LNCaP clone FGC (cell line): ENCODE measurements at places on chromosomes 1 and 21.

GRCh38 chr1:25795946-25796810, 3.8 kb upstream of the SELENON start:
- peak; percentile 37 for DNase-seq

DNA sequence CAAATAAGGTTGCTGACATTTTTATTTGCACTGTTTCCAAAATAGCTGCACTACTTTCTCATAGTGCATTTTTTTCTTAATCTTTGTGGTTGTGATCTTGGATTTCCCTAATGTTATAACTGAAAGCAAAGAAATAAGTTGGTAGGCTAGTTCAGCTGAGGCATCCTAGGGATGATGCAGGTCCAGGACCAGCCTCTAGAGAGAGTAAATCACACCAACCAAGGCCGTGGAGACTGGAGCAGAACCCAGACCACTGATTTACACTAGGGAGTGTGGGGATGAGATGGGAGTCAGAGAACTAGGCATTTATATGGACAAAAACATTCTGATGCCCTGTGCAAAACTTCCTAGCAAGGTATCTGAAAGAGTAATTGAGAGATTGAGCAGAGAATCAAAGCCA, 104.5 kb downstream of the URB2 start:
- DNase-seq: no peak

- DNase-seq: no peak
These were observed 7.9 kb upstream of the IL23R start for GRCh38 chr1:67158401-67158800.

GRCh38 chr1:201275253-201275666, 8.0 kb upstream of the PKP1 start:
- DNase-seq: no peak

DNA sequence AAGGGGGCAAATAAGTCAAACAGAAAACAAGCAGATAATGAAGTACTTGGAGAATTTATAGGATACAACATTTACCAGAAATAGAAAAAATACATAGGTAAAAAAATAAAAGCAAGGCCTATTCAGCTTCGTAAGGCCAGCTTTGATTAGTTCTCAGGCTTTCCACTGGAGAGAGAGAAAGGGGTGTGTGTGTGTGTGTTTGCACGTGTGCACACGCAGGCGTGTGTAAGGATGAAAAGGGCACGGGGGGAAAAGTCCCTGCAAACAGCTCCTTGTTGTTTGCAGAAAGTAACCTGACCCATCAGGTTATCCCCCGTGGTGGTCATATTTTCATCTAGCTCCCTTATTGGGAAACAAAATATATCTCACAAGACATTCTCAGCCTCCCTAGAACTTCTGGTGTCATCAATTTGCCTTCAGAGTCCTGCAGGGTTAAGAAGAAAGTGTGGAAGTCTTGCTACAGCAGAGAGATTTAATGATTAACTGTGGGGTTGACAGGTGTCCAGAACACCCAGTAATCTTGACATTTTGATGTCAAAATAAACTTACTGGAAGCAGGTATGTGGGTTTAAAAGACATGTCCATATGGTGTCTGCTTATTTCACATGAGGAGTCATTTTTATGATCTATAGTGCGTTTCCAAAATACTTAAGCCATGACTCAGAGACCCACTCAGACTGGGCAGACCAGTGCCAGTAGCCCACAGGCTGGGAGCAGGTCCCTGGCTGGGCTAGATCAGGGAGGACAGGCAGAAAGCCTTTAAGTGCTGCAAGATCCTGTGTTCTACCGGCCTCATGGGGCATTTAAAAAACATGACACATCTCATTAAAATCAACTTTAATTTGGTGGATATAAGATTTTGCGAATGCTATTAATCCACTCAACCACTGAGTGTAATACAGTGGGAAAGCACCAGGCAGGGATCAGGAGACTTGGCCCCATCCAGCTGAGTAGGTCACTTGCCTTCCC, 487.6 kb upstream of the CAMK1G start:
- DNase-seq: no peak

DNA sequence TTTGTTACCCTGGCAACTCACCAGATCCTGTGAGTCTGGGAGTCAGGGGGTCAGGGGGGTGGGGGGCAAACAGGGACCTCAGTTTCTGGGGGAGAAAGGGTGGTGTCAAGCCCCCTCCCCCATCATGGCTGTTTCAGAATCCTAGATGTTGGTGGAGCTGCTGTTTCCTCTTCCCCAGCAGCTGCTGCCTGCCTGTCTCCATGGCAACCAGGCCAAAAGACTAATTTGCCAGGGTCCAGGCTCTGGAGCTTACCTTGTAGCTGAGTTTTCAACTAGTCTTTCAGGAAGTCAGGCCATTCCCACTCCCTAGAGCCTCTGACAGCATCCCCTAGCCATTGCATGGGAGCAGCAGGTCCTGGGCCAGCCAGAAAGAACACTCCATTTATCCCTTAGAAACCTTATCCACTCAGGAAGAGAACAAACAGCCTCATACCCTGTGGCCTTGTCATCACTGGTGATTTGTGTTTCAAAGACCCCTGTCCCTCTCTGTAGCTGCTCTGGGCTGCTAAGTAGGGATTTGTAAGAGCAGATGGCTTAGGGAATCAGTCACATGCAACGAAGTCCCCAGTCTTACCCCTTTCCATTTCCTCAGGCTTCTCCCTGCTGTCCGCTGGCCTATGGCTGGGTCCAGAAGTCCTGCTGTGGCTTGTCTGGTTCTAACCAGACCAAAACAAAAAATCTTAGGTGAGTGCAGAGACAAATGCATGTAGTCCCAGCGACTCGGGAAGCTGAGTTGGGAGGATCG, 21.5 kb upstream of the STMN1 start:
- DNase-seq: no peak

DNA sequence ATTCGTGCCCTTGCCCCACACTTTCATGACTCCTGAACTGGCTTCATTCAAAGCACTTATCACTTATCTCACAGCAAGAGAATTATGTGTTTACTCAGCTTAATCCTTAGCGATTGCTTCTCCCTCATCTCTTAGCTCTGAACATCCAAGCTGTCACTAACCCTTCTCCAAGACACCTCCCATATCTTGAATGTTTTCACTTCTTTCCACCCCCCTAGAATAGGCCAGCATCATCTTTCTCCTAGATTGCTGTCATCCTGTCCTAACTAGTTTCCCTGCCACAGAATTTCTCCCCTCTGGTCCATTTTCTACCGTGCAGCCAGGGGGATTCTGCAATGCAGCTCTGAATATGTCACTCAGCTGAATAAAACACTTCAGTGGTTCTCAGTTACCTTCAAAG, 68.6 kb upstream of the SPATA6 start:
- no peak for DNase-seq

DNA sequence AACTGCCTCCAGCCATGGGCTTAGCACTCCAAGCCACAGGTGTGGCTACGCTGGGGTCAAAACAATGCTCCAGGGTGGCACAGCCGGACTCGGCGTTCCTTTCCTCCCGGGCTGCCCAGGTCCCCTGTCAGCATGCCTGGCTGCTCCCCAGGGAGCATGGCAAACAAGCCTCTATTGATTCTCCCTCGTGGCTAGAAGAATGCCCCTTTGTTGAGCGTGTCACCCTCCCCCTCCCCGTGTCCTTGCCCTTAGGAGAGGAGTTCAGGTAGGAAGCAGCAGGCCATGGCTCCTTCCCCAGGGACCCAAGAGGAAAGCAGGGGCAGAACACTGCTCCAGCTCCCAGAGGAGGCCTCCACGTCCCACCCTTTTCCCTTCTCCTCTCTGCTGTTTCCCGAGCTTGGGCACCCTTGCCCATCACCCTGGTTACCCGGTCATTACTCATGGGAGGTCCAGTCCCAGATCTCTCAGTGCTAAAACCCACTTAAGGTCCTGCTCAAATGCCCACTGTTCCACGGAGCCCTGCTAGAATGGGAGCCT, 57.4 kb upstream of the CITED4 start:
- no peak for DNase-seq

- DNase-seq: no peak
These were observed 122.3 kb upstream of the CXADR start for GRCh38 chr21:17390569-17390968.

GRCh38 chr1:116472431-116472961, 98.3 kb downstream of the CD58 start:
- no peak for DNase-seq

DNA sequence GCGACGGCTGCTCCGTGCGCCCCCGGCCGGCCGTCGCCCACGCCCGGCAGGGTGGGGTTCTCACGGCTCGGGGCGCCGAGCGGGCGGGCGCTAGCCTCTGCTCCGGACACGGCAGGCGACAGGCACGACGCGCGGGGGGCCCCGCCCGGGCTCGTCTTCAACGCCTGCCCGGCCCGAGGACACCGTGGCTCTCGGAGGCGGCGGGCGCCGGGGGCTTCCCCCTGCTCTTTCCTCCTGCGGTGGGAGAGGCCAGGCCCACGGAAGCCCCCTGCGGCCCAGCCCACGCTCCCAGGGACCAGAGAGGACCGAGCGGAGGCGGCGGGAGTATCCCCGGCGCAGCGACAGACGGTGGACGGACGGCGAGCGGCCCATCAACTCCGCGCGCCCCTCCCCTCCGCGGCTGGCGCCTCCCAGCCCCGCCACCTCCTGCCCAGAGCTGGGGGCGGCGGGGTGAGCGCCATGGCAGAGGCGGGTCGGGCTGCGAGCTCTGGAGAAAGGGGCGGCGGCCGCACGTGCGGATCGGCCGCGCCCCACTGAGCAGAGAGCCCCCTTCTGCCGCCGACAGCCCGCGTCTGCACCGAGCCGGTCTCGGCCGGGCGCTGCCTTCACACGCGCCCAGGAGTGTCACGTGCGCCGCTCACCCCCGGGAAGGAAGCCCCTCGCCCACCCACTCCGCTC, at the start of the genes SHE and TDRD10:
TSS of gene SHE (minus strand) at position 347 of the 678 bp plus-strand sequence. CDS start 386 bp downstream, outside the sequence.
TSS of gene TDRD10 (plus strand) at position 154 of the 678 bp plus-strand sequence. CDS start 4,685 bp downstream, outside the sequence.
- DNase-seq: no peak

GRCh38 chr1:32289256-32289655, 2.6 kb upstream of the HDAC1 start:
- DNase-seq: peak; percentile 14

GRCh38 chr1:70503358-70503757, 92.3 kb downstream of the CTH start:
- DNase-seq: no peak

- DNase-seq: no peak
These were observed 141.5 kb upstream of the VAMP3 start for GRCh38 chr1:7629465-7630195.

DNA sequence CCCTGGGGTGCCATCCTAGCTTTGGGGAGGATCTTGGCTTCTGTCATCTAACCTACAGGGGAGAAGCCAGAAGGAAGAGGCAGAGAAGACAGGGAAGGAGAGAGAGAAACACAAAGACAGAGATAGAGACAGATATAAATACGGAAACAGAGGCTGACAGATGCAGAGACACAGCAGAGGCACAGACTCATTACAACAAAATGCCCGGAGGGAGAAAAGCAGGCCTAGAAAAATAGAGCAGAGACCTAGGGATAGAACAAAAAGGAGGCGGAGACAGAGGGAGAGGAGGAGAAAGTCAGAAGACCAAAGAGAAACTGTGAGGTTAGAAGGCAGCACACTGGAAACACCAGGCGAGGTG, 1.9 kb downstream of the PEAR1 start:
- DNase-seq: no peak

DNA sequence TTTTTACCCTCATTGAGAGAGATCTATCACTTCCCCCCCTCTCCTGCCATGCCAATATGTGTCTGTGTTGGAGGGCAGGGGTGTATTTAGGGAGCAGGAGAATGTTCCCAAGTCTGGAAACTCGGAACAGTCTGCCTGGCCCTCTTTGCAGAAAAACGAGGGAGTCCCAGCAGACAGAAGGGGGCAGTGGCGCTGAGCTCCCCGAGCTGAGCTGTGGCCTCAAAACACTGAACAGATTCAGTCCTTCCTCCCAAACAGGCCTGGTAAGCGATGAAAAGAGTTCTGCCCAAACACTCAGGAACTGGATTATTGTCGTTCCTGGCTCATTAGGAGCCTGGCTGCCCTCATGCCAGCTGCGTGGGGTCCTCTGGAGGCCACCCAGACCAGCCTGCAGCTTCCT, 981 bp downstream of the CLDN14 start:
- no peak for DNase-seq

DNA sequence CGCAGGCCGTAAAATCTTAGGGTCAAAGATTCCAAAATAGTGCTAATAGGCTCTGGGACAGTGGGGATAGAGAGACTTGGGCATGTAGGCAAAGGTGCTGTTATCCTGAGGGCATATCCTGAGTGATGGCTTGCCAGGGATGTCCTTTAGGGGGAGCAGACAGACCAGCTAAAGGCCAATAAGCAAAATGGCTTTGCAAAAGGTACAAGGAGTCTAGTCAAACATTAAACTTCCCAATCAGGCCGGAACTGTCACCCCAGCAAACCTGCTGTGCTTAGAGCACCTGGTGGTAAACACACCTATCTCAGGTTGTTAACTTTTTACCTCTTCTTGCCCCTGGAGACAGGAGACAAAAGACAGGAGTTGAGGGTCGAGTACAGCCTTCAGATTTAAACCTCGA, 49.1 kb downstream of the TRABD2B start:
- DNase-seq: no peak

DNA sequence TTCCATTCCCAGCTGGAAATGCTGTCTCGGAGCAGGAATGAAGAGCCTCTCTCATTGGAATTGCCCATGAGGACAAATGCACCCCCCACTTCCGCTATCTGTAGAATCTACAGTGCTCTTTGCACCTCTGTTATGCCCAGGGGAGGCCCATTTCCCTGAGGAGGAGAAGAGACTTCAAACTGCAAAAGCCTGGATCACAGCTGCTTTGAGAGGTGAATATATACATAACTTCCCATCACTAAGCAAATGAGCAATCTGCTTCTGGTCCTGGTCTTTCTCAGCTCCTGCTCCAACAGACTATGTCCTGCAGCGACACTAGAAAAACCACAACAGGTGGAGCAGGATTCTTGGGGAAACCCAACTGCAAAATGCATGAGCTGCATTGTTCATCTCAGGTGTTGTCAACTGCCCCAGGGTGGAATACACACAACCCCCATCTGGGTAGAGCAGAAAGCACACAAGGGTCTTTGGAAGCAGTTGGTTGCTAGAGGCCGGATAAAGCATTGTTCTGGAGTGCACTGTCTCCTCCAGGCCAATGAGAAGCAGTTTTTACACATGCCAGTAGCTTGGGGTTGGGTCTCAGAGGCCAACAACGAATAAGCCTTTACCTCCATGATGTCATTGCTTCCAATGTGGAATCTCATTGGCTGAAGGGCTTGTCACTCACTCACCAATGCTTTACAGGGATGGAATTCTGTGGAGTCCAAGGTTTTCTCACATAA, 67.7 kb upstream of the RAB4A start:
- DNase-seq: no peak

DNA sequence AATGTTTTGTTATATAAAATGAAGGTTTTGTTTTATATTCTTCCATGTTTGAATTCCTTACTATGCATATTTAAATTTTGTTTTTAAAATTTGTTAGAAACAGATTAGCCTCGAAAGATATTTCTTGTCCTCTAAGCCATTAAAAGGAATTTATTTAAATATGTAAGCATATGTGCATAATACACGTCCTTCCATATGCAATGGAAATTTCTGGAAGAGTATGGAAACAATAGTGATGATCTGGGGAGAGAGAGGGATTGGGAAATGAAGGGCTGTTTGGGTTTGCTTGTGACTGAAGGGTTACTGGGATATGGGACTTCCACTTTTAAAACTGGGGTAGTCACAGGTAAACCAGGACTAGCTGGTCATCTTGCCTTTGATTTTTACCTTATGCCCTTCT, 21.1 kb downstream of the ECHDC2 start:
- no peak for DNase-seq
